Neural crest cell (in vitro differentiated cells): ENCODE measurements at places on chromosomes 2 and 18.

DNA sequence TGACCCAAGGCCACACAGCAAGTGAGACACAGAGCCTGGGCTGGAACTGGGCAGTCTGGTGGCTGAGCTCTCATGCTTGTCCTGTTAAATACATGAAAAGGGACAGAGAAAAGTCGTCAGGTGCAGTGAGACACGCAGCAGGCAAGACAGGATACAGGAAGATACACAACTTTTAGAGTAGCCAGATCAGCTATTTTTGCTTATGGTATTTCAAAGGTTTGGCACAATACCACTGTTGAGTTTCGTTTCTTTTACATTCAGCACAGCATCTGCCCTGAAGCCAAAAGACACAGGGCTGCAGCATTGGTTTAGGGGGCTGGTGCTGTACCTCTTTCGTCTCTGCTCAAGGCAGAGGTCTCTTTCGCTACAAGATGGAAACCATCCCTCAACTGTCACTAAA lies 14.0 kb downstream of the FHL2 start:
- no peak for DNase-seq

- DNase-seq, result no peak
These were observed 160.0 kb upstream of the PGAP1 start for GRCh38 chr2:197086500-197086899.

- no peak for DNase-seq
These were observed 564.3 kb downstream of the CMPK2 start for GRCh38 chr2:6301426-6301825.

GRCh38 chr2:205055251-205055650 lies 510.0 kb downstream of the PARD3B start:
- DNase-seq, result no peak

GRCh38 chr18:77248873-77249568 lies 627 bp upstream of the GALR1 start:
- no peak for DNase-seq

DNA sequence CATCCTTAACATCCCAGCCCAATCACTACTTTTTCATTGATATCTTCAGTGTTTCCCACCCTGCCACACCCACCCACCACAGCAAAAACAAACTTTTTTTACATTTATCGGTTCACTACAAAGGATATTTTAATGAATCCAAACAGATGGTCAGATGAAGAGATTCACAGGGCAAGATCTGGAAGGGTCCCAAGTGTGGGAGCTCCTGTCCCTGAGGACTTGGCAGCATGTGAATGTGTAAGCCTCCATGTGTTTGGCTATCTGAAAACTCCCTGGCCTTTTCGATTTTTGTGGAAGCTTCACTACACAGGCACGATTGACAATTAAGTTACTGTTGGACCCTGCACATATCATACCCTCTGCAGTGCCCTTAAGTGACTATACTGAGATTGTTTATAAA lies 48.1 kb upstream of the CRIM1 start:
- DNase-seq, result no peak

DNA sequence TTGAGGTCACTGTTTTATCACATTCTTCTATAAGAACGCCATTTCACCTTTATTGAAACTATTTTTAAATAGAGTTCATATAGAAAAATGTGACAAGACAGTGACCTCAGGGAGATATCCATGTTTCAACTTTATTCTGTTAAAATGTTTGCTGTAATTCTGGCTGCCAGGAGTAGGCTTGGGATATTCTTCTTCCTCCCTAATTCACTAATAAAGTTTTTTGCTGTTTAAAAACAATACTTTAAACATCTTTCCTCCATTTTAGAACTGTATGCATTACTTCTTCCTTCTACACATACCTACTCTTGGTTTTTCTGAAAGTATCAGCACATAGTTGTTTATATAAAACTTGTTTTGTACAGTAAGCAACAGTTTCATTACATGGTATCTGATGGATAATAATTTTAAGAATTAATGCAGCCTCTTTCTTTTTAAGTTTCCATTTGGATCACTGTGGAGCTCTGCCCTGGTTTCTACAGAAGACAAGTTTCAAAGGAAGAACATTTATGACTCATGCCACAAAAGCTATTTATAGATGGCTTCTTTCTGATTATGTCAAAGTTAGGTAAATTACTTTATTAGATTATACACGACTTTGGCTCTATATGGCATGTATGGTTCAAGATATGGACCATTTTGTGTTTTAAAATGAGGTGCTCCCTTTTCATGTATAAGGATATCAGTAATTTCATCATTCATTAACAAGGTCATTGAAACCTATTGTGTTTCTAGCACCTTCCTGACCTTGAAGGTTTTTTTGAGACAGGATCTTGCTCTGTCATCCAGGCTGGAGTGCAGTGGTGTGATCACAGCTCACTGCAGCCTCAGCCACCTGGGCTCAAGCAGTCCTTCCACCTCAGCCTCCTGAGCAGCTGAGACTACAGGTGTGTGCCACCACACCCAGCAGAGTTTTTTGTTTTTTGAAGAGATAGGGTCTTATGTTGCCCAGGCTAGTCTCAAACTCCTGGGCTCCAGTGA lies 7.2 kb downstream of the CPSF3 start:
- DNase-seq, result no peak

DNA sequence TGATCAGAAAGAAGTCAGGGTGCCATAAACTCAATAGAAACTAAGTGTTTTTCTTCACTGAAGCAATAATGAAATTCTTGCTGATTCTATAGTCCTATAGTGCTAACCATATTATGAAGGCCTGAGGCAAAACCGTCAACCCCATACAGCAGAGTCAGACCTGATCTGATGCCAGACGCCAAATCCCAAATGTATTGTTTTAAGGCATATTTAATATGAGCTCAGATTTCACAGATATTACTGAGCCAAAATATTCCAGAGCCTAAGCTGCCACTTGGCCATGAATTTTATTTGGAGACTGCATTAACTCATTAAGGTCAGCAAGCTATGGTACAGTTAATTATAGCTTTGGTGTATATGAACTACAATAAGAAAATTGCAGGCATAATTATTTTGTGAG lies 53.4 kb downstream of the SCN1A start:
- no peak for DNase-seq

- DNase-seq, result no peak
These were observed 33.4 kb downstream of the EMX1 start for GRCh38 chr2:72950558-72951255.
